ENCODE measurements at places on chromosomes 6 and 20.

DNA sequence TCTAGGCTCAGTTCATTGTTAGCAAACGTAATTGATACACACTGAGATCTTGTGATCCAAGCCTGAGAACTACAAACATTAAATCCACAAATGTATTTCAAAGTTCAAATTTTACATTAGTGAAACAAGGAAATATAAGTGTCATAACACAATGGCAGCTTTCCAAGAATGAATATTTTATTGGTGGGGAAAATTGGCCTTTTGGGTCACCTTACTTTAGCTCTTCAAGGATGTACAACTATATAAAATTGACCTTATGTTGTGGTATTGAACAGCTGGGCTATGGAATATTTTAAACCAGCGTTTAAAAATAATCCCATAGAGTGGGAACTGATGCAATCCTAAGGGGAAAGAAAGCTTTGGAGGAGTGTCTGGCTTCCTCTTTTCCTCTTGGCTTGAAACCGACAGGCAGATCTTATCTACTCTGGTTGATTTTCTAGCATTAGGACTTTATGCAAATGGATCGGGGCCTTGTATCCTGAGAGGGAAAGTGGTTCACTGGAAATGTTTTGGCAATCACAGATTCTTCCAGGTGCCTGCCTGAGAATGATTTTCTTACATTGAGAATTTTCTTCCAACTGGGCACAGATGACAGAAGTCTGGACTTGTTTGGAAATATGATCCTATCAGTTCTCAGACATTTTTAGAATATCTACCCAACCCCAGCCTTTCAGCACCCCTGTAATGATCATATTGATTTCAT, 184.8 kb upstream of the ECI2 start:
- no peak for DNase-seq

DNA sequence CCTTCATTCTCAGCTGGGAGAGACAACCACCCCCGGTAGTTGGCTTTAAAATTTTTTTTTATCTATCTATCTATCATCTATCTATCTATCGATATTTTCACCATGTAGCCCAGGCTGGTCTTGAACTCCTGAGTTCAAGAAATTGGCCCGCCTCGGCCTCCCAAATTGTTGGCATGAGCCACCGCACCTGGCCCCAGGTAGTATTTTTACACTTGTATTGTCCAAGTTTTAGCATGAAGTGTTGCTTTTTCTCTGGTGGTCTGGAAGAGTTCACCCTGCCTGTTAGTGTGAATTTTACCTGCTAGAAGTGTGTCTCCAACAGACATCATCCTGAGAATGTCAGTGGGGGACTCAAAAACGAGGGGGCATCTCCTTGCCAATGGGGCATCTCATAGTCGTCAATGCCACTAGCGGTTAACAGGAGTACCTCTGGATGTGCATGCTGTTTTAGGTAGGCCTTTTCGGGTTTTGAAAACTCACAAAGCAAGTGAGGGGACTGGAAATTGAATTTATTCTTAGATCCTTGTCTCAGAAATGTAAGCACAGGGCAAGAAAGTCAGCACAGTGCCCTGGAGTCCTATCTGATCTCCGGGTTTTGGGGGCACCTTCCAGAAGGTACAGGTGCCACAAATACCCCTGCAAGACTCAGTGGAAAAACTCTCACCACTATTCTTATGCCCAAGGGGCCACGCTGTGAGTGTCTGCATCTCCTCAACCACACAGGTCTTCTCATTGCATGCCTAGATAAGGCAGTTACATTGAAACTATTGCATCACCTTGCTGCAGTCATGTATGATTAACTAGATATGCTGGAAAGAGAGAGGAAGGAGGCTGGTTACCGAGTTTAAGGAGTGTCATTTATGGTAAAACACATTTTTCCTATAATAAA, 37.1 kb downstream of the TNFAIP3 start:
- no peak for DNase-seq

DNA sequence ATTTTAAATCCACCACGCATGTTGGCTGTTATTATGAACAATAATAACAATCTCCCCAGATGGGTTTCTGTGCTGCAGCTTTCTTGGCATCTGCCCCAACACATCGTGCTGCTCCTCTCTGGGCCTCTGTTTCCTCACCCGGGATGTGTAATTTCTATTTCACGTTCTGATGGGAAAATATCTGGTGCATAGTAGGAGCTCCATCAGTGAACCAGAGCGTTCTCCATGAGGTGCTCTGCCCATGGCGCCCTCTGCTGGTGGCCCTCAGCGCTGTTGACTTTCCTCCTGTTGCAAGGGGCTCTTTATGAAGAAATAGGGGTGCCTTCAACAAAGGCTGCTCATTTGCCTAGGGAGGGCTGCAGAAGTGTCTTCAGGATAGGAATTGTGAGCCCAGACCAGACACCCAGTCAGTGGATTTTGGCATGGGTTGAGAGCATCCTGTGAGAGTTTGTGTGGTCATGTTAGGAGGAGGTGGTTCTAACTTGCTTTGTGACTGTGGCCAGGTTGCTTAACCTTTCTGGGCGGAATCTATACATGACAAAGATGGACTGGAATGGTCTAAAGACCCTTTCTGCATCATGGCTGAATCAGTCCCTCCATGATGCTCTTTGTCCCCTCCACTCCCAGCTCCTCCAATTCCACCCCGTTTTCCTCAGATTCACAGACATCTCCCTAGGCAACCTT, 8.1 kb downstream of the SCRT2 start:
- DNase-seq, result no peak

DNA sequence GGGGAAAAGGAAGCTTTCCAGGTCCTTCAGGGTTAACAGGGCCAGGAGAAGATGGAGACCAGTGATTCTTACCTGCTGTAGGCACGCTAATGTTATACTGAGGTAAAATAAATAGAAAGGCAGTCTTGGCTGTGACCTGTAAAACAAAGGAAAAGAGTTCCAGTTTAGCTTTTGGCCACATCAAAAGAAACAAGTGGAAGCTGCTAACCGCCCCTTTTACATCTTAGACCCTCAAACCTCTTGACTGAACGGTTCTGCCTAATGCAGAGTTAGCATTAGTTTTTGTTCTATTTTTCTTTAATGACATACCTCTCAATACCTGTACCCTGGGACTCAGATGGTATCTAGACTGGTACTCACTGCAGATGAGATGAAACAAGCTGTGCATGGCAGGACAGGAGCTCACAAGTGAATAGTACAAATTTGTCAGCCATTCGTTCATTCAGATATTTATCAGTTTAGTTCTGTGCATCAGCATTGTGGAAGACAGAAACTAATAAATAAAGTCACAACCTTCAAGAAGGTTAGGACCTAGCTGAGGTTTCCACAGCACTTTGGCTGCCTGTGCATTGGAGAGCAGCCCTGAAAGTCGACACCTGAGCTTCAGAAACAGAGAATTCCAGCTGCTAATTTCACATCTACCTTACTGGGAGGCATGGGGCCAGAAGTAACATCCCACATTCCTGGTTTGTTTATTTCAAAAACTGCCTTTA, 41.0 kb downstream of the TRAM2 start:
- DNase-seq, result no peak

- no peak for DNase-seq
Measured at GRCh38 chr6:114611696-114612095, 268.9 kb upstream of the HS3ST5 start.

GRCh38 chr20:53448875-53449274, 144.8 kb downstream of the ZNF217 start:
- DNase-seq, result no peak

DNA sequence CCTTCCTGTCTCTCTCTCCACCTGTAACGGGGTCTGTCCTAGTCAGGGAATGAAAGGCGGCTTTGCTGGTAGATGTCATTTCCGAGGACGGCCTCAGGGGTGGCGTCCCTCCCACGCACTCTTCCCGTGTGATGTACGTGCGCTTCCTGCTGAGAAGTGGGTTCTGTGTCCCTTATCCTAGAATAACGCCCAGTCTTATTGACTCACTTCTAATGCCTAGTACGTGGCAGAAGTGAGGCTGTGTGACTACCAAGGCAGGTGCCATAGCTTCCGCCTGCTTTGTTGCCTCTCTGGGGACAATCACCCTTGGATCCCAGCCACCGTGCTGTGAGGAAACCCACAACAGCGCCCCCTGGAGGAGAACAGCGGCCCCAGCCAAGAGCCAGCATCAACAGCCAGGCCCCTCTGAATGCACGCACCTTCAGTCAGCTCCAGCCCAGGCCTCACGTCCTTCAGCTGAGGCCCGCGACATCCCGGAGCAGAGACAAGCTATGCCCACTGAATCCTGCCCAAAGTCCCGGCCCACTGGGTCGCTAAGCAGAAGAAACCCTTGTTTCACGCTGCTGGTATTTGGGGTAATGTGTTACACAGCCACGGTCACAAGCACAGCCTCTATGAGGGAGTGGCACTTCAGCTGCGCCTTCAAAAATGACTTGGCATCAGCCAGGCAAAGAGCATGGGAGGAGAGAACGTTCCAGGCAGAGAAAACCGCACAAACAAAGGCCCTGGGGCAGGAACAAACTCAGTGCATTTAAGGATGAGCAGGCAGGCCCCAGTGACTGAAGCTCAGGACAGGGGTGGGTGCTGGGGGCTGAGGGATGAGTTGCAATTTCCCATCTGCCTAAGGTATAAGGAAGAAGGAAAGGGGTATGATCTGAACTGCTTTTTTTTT, 224.2 kb downstream of the NFATC2 start:
- no peak for DNase-seq

- DNase-seq, result no peak
Measured at GRCh38 chr6:41964201-41964887, 22.7 kb upstream of the CCND3 start.

- DNase-seq, result no peak
Measured at GRCh38 chr20:33660035-33660684, 2.0 kb upstream of the C20orf144 start.

DNA sequence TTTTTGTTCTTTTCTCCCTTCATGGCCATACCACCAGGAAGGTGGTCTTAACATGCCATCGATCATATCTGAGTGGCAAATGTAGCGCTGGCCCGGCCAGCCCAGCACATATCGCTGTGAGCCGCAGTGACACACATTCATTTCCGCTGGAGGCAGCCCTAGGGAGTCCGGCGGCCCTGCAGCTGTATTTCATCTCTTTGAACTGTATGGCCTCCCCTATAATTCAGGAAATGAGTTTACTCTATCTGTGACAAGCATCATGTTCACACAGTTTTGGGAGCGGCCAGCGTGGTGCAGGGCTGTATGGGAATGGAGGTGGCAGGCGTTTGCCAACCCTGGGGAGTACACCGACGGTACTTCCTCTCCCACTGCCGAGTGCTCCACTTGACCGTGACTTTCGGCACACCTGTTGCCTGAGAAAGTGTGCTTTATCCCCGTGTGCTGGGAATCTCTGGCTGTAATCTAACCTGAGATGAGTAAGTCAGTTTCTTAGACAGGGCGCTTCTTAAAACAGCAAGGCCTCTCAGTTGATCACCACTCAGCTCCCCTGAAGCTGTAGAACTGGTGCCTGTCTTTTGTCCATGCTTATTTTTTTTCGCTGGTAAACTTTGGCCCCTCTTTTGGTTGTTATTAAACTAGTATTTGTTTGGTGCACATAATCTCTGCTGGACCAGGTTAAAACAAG, 257.1 kb upstream of the TAB2 start:
- DNase-seq, result no peak

- DNase-seq, result no peak
Measured at GRCh38 chr20:21241406-21241805, 61.7 kb upstream of the XRN2 start.

DNA sequence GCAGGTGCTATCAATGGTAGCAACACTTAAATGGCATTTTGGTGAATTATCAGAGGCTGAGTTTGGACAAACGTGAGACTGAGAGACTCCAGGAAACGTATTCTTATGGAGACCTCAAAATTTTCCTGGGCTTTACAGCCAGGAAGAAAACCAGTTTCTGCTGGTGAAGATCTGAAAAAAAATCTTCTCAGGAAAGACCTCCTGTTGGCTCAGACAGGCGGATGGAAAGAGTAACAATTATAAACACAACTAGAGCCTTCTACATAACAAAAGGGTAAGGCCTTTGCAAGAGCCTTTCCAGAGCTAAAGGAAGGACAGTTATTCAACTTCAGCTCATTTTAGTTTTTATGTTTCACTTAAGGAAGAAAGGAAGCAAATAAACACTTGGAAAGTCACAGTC, 274.4 kb downstream of the THBS2 start:
- DNase-seq, result no peak

- no peak for DNase-seq
Measured at GRCh38 chr6:87628881-87629280, 38.9 kb downstream of the ORC3 start.

DNA sequence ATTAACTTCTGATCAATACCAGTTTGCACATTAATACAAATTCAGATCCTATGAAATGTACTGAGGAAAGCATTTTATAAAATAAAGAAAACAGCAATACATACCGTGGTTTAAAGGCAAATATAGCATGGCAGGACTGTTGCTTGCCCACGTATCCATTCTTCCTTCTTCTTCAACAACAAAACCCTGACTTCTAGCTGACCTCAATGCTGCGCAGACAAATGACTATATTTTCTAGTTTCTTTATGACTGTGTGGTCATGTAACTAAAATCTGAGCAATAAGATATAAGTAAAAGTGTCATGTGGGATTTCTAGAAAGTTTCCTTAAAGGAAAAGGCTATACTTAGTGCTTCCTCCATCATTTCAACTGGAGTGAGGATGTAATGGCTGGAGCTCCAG, 85.0 kb downstream of the CDC40 start:
- DNase-seq, result no peak

DNA sequence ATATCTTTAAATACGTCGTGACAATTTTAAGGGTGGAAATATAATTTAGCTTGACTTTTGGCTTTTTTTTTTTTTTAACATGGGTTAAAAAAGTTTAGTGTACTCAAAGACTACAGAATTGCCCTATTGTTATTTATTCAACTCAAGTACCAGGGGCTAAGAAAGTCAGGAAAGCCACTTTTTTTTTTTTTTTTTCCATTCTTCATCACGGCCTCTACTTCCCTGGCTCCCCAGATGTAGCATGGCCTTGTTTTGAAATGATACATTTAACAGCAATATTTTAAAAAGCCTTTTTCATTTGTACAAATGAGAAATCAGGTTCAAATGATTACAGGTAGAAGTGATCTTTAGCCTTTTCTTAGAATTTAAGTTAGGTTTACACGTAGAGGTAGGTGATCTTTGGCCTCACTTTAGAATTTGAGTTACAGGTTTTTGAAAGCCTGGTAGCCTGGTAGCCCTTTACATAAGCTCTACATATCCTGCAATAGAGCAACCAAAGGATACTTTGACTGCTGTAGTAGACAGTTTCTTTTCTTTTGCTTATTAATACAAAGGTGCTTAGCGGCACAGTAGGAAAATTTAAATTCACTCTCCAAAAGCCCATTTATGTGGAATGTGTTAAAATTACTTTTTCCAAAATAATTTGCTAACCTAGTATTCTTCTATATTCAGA, 160.5 kb upstream of the MMS22L start:
- DNase-seq, result no peak

DNA sequence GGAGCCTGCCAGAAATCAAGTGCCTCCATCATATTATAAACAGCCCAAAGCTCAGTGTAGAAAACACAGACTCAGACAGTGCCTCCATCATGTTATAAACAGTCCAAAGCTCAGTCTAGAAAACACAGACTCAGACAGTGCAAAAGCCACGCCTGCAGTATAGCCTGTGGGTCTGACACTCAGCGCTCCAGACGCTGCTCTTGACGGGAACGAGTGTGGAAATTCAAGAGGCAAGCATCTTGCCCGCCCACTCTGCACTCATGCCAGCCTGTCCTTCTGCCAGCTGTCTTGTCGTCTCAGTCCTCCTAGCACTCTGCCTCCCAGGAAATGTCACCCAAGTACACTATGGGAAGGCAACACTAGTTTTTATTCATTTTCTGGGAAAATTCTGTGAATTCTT, 274.2 kb upstream of the CDH4 start:
- no peak for DNase-seq

Data from vagina (tissue), 2 donors.